ENCODE measurements at places on chromosomes 1 and 21.

- no peak for DNase-seq
These were observed 27.1 kb downstream of the CITED4 start for GRCh38 chr1:40834968-40835545.

DNA sequence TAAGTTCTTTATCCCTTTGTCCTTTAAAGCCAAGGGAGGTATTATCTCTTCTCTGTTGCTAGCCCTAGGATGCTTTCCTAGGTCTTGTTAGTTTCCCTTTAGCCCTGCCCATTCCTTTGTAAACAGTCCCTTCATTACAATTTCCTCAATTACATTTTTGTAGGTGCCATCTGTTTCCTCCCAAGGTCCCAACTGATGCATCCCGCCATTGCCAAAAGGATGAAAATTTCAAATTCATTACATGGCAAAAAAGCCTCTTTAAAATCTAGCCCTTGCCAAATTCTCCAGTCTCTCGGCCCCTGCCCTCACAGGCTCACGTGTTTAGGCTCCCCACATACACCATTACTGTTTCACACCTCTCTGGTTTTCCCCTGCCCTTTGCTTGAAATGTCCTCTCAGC is 151.9 kb upstream of the C1orf87 start:
- DNase-seq: no peak

DNA sequence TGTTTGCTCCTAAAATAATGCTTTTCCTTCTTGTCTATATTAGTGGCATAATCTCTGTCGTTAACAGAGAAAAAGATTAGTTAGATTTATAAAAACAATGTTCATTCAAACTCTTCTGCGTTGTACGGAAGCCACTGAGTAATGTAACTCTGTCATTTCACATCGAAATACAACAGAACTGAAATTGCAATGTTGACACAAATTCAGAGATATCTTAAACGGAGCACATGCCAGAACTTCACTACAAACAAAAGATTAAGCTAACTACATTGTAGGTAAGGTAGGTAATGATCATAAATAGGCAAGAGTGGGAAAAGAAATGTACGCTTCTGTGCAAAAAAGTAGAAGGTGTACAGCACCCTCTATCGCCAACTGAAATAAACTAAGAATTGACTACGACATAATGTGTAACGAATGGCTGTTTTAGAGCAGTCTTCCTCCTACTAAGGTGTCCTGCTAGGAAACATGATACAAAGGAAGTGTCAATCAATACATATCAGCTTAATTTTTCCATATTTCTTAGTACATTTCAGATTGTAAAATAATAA is 56.6 kb downstream of the PCNX2 start:
- DNase-seq: no peak

DNA sequence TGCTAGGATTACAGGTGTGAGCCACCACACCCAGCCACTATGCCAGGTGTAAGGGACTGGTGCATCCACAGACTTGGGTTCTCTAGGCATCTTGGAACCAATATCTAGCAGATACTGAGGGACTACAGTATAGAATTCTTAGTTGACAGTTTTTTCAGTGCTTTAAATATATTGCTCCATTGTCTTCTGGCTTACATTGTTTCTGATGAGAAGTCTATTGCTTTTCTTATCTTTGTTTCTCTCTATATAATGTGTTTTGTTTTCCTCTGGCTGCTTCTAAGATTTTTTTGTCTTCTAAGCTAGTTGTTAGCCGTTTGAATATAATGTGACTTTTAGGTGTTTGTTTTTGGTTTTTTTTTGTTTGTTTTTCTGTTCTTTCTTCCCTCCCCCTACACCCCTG is 13.5 kb downstream of the NUF2 start:
- no peak for DNase-seq

GRCh38 chr1:37890378-37891014 is 31.1 kb upstream of the MTF1 start:
- DNase-seq: peak; percentile 40

All from CD4-positive, alpha-beta T cell treated with Interleukin-15 for 4 hours (primary cell).